ENCODE measurements at places on chromosomes 3 and 15. TPM values are rescaled to one million over a fixed set of nuclear protein-coding genes. Genes with fewer than 3 reads are reported as not detected.

DNA sequence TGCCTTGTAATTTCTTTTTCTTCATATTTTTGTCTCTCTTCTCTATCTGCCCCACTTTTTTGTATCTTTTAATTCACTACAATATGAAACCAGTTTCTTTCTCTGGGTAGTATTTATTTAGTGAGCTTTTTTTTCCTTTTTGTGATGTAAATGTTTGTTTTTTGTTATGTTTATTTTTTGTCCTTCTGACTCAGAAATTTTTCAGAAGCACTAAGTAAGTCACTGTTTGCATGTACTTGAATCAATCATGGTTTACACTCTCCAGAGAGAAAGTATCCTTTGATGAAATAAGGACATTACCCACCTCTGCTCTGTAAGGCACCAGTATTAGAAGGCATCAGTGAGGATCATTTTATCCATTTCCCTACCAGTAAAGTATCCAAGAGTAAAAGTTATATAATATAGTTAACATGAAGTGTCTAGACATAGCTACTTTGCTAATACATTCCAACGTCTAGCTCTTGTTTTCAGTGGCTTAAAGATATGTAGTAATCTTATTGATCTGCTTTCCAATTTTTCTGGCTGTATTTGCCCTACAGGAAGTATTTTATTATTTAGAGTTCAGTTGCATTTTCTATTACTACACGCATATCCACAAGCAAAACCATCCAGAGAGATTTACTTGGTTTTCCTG is 25.4 kb downstream of the FILIP1L start:
- DNase-seq: no peak

DNA sequence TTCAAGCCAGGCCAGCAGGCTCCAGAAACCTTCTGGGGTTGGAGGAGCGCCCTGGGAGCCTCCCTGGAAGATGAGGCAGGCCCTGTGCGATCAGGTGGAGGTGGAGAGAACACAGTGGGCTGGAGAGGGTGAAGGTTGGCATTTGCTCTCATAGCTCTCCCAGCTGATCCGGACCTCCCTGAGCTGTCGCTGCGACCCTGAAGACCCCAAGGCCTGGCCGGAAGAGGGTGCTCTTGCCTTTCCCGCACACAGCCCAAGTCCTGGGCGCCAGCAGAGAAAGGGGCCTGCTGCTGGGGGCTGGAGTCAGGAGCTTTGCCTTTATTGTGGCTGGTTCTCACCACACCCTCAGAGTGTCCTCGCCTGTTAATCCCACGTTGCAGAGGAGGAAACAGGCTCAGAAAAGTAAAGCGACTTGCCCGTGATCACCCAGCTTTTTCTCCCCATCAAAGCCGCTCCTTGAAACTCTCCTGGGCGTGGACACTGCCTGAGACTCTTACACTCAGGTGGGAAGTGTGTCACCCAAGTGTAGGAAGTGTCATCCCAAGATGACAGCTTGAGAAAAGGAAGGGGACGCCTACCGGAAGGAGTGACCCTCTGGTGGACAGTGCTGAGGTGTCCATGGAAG is 8.6 kb upstream of the RPL29 start:
- DNase-seq: peak; percentile 88

DNA sequence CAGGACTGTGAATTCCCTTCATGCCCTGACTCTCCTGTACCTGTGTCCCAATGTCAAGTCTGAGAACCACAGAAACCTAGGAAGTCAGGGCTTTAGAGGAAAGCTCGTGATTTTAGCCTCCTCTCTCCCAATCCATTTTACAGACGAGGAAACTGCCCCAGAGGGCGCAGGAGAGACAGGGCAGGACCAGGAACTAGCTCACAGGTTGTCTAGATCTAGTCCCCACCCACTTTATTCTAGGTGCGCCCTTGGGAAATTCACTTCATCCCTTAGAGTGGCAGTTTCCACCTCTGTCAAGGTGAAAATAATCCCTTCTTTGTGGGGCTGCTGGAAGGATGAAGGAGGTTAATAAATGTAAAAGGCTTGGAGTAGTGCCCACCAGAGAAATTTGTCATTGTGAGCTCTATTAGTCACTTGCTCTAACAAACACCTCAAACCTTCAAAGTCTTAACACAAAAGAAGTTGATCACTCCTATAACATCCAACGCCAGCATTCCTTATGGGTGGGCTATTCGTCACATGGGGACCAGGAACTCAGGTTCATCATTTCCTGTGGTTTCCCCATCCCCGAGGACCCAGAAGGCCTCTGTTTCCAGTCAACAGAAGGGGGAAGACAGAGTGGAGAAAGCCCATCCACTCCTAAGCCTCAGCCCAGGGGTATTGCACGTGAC is 282.3 kb downstream of the XXYLT1 start:
- no peak for DNase-seq

DNA sequence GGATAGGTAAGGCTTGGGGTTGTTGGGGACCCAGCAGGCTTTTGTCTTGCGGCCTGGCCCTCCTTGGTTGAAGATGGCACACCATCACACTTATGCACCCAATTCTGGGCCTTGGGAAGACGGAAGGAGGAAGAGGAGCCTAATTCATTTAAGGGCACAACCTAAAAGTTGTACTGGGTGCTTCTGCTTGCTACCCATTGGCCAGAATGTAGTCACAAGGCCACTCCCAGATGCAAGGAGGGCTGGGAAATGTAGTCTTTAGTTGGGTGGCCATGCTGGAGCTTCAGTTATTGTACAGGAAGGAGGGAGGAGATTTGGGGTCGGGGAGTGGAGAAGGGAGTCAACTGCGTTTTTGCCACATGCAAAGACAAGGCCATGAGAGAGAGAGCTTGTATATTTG is 109.2 kb downstream of the TMEM266 start:
- DNase-seq: no peak

DNA sequence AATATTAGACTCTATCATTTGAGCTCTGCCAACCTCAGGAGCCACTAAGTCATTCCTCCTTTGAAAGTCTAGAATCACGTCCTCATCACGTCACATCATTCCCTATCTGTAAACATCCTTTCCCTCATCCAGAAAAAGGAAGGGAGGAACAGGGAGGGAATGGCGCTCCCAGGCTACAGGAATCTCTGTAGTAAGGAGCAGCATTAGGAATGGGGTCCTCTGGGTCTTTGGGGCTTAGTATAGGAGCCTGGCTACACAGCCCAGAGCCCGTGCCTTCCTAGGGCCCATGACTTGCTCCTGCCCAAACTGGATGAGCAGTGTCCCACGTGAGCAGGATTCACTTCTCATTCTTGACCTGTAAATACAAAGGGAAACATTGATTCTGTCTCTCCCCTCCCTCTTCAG is 1.6 kb downstream of the TAGLN3 start:
- no peak for DNase-seq

DNA sequence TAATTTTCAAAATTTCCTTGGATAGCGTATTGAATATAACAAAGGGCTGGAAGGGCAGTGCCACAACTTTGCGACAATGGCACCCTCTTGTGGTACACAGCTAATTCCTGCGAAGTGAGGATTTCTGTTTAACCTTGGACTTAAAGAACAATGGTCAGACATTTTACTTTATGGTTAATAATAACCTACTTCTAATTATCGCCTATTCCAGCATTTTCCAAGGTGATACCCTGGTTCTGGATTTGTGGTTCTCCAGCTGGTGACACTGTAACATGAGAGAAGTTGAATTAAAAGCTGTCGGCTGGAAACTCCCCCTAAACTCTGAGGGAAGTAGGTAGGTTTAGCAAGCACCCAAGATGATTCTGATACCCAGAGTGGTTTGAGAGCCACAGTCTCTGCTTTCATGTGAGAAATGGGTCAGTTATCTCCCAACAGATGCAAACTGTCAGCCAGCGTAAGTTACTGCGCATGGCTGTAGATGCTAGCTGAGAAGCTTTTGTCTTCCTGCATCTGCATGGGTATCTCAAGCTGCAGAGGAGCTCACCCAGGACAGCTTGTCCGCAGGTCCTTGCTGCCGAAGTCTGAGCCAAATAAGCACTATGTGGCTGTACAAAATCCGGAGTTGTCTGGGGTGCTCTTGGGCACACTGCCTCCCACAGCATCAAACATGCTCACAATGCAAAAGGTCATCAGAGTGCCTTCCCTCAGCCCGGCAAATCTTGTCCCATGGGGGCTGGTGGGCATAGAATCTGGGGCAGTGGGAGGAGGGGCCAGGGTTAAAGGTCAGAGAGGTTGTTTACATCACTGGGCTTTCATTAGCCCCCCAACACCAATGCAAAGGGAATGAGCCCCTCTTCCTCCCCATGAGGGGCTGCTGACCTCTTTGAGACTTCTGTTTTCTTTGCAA is 6.6 kb upstream of the CHSY1 start:
- peak; percentile 69 for DNase-seq

DNA sequence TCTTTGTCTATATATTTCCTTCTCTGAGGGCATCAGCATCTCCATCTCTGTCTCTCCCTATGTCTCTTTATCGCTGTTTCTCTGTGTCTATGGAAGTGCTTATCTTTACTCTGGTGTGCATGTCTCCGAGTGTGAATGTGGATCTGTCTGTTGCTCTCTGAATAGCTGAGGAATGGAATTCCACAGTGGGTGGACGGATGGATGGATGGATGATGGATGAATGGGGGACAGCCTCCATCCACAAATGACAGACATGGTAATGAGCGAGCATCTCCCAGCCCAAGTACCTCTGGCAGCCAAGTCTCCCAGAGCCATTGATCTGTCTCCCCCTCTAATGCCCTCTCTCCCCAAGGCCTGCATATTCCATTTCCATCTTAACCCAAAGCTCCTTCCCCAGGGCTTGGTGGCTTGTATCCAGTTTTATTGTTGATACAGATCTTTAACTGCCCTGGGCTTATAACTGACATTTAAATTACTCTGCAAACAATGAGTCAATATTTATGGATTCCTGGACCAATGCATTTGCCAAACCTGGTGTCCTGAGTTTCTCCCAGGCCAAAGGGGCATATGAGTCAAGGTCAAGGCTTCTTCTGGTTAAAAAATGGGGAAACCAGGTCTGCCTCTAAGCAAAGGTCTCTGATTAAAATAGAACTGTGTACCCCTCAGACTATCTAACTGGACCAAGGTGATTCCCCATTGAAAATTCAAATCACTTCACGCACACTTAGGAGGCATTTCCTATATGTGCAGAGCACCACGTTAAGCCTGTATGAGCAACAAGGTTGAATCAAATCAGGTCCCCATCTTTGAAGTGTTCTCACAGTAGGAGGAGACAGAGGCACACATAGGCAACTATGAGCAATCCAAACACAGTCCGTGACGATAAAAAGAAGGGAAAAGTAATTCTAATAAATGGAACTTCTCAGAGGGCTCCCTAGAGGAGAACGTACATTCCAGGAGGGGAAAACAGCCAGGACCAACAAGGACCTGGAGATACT is 109.9 kb downstream of the TLE3 start:
- no peak for DNase-seq

DNA sequence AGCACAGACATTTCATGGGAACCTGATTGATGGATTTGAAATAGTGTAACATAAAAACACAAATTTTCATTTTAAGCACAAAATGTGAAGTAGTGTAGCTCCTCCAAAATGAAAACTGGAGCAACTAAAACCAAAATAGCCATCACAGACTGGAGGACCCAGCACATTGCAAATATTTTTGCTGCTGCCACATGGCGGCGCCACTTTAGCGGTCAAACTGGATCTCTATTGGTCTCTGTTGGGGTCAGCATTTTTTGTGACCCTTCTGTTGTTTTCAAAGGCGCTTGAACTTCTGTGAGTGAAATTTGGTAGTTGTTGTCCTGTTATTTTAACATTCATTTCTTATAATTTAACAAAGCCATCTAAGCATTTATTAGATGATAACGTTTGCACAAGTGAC is 259.9 kb downstream of the IL20RB start:
- DNase-seq: no peak

DNA sequence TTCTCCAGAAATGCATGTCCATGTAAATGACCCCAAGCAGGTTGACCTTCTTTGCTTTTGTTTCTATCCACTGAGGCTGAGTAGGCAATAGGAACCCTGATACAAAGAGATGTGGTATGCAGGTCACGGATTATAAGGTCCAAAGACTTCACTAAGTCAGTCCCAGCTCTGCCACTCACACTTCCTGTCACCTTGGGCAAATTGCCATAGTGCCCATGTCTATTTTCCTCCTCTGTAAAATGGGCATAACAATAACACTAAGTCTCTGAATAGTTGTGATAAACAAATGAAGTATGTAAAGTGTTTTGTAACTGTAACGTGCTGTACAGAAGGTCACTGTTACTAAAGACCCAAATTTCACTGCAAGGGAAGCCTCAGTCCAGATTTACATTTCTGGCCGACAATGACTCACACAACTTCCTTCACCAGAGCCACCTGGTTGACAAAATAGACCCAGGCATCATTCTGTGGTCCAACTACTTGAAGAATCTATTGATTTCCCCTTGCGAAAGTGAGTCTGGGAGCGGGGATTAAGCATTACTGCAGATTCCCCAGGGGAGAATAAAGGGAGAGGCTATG is 175.4 kb upstream of the LPP start:
- DNase-seq: no peak

GRCh38 chr3:113546414-113546893 is 14.1 kb downstream of the SIDT1 start:
- DNase-seq: no peak

DNA sequence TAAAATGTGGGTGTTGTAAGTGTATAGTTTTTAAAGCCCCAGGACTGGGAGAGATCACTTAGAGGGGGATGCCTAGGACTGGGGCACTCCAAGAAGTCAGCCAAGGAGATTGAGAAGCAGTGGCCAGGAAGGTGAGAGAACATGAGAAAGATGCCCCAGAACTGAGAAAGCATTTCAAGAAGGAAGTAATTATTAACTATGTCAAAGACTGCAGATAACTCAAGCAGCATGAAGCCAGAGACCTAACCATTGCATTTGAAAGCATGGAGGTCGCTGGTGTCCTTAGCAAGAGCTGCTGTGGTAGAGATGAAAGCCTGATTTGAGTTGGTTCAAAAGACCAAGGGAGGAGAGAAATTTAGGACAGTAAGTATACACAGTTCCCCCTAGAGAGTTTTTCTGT is 30.6 kb upstream of the SLC2A2 start:
- no peak for DNase-seq

- no peak for DNase-seq
Observed at GRCh38 chr3:194395212-194395611, 3.9 kb downstream of the GP5 start.

- no peak for DNase-seq
Observed at GRCh38 chr3:106725566-106725965, 651.7 kb upstream of the CCDC54 start.

- DNase-seq: no peak
Observed at GRCh38 chr3:42179110-42179725, 86.8 kb downstream of the CCK start.

Gene RTP4
- polyA plus RNA-seq: 1.9 TPM

Gene TF
- polyA plus RNA-seq: 18.3 TPM

Gene NCK1
- polyA plus RNA-seq: 14.0 TPM

Gene ECE2
- 2.6 TPM for polyA plus RNA-seq

Gene FGF7
- polyA plus RNA-seq: 21.3 TPM

Gene LMAN1L
- polyA plus RNA-seq: 84.7 TPM

Gene TM4SF4
- polyA plus RNA-seq: not detected

Gene KAT2B
- 20.9 TPM for polyA plus RNA-seq

Gene LRRC31
- not detected for polyA plus RNA-seq

Gene MPI
- 47.9 TPM for polyA plus RNA-seq

Gene RETNLB
- polyA plus RNA-seq: not detected

Gene GPR149
- polyA plus RNA-seq: not detected

Gene SLC2A2
- not detected for polyA plus RNA-seq

Gene PTPRG
- polyA plus RNA-seq: 8.6 TPM

Gene NLGN1
- 0.48 TPM for polyA plus RNA-seq

Gene NUP210
- polyA plus RNA-seq: 2.0 TPM

Gene IL17RD
- polyA plus RNA-seq: 0.59 TPM

Gene DNAH1
- polyA plus RNA-seq: 2.6 TPM

Data from right cardiac atrium (tissue), 5 donors.